Activated naive CD8-positive, alpha-beta T cell treated with anti-CD3 and anti-CD28 coated beads, Interleukin-2, amount 50 U/mL, for 24 hours (primary cell): ENCODE measurements at places on chromosomes 2 and 18.

- DNase-seq = no peak
These were observed 78.1 kb upstream of the PDE1A start for GRCh38 chr2:182504903-182505302.

DNA sequence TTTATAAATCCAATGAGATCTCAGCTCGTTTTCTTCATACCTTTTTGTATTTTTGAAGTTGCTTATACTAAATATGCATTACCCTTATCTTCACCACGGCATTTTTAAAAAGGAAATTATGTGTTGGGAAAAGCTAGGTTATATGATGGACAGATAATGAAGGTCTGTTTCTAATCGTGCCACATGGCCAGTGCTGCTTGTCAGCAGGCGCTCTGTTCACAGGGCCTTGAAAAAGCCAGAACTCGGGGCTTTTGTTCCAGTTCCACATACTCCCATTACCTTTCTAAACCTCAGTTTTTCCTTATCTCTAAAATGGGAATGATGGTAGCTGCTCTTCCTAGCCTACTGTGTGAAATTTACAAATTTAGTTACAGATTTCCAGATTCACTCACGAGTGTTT is 42.0 kb downstream of the EPAS1 start:
- no peak for DNase-seq

- no peak for DNase-seq
These were observed 357.6 kb downstream of the DSC3 start for GRCh38 chr18:30684825-30685481.

GRCh38 chr2:150617351-150617978 is 130.0 kb upstream of the RND3 start:
- no peak for DNase-seq

- no peak for DNase-seq
These were observed 1.1 kb upstream of the TET3 start for GRCh38 chr2:73983322-73984202.

- DNase-seq = no peak
These were observed 16.1 kb downstream of the TMEM127 start for GRCh38 chr2:96249654-96250053.

DNA sequence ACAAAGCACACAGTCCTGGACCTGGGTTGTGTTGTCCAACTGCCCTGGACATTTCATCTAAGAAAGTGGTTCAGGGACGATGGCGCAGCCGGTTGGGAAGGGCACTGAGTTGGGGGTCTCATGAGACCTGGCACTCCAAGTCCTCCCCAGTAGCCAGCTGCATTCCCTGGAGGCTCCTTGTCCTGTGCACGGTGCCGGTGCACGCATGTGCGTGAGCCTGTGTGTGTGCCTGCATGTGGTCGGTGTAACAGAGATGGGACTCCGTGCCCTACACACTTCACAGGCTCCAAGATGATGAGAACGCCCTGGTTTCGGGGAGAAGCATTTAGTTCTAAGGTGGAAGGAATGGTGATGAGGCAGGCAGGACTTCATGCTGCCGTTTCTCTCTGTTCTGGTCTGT is 124.9 kb upstream of the PXDN start:
- no peak for DNase-seq

DNA sequence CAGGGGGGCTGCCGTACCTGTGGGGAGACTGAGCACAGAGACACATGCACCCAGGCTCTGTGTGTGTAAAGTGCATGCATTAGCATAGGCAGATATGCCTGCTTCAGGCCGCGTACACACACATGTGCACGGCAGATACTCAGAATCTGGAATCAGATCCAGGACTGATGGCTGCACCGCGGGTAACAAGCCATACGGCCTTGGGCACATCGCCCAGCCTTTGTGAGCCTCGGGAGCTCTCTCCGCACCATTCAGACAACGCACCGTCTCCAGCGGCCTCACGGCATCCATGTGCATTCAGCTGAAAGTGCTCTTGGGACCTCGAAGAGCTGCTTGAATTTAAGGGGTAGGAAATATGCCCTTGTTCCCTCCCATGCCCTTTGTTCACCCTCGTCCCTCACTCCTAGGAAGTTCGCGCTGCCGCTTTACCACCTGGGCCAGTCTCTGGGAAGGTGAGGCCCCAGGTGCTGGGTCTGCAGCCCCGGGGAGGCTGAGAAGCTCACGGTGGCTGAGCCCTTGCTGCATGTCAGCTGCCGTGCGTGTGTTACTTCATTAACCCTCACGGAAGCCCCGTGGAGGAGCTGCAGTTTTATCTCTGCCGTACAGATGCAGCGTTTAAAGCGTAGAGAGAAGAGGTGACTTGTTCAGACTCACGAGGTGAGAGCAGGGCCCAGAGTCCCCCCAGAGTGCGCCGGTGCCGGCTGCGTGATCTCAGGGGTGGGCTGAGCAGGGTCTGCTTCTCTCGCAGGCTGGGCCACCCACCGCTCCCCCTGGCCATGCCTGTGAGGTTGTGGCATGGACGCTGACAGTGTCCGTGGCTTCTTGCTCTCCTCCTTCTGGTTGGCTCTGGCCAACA is 377.7 kb upstream of the MYT1L start:
- DNase-seq = no peak

DNA sequence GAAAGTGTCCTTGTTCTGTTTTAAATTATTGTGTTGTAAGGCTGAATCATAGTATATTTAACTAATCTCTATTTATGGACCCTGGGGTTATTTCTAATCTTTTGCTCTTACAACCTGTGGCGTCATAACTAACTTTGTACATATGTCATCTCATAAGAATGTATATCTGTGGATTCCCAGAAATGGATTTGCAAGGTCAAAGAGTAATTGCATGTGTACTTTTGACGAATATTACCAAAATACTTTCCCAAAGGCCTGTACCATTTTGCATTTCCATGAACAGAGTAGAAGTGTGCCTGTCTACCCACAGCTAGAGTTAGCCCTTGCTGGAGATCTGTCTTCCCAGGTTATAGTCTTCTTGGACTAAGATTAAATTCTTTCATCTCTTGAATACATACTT is 42.8 kb downstream of the SEMA4F start:
- no peak for DNase-seq
